NCI-H1694 treated with DMSO at 0.1 percent for 48 hours (cell line): ENCODE measurements at places on chromosomes 5 and 9.
A peak's percentile ranks its signal among the peaks of the same experiment; 100 is the strongest.

DNA sequence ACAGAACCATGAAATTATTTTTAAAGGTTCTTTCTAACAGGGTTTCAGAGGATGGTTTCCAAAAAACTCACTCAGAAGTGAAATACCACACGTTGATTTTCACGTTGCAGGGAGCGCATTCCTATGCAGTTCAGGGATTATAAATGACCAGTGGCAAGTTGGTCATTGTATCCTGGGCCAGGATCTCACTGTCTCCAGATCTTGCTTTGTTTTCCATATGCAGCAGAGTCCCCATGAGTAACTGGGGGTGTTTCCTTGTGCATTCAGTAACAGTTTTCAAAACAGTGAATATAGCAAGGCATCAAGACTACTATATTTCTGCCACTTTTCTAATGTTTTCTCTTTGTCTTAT is 1064.9 kb upstream of the DMAC1 start:
- no peak for DNase-seq

DNA sequence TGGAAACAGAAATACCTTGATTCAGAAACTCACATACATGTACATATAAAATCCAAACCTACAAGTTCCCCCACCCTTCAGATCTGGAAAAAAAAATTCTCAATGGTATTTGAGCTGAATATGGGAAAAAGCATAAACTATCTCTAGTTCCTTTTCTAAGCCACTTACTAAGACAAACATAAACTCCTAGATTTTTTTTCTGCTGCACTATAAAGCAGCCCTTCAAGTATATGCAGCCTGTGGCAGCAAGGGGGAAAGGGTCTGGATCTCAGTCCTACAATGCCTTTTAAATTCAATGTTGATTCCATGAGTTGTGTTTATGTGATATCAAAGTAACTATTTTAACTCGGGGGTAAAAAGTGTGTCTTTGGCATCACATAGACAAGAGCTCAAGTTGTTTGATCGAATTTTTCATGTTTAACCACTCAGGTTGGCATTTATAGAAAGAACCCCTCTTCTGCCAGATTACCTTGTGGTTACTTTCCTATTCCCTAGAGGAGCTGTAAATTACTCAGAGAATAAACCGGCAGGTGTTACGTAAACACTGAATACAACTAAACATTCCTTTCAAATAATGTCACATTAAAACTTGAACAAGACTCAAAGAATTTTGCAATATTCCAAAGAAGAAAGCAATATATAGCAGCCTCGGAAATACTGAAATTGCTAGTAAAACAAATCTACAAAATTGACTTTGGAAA is 91.8 kb upstream of the FER start:
- no peak for DNase-seq

GRCh38 chr5:7010591-7010990 is 297.4 kb downstream of the TENT4A start:
- no peak for DNase-seq

- no peak for DNase-seq
Measured at GRCh38 chr9:81470864-81471263, 218.5 kb downstream of the TLE1 start.

DNA sequence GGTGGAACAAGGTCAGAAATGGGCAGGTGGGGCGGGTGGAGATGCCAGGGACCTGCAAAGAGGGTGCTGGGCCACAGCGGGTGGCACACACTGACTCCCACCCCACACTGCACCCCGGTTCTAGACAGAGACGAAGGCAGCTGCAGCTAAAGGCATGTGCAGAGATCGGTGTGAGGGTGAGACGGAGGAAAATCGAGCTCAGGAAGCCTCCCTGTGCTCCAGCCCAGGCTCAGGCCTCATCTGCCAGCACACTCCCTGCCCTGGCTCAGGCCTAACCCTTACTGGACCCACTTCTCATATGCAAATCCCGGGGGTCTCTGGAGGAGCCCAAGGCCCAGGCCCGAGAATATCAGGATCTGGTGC is 130.8 kb upstream of the PPP1R26 start:
- DNase-seq, result no peak

DNA sequence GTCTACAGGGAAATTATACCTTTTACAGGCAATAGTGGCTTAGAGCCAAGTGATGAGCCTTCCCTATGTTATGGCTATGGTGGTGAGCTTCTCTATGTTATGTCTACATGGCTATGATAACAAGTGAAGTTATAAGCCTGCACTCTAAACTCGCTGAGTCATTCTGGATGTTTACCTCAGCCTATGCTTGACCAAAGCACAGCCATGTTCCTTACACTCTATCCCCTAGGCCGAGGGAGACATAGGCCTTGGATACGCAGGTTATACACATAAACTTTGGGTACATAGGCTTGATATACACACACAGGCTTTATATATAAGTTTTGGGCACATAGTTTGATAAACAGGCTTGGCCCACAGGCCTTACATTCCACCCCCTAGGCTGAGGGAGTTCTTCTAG is 13.8 kb downstream of the DMAC1 start:
- no peak for DNase-seq

DNA sequence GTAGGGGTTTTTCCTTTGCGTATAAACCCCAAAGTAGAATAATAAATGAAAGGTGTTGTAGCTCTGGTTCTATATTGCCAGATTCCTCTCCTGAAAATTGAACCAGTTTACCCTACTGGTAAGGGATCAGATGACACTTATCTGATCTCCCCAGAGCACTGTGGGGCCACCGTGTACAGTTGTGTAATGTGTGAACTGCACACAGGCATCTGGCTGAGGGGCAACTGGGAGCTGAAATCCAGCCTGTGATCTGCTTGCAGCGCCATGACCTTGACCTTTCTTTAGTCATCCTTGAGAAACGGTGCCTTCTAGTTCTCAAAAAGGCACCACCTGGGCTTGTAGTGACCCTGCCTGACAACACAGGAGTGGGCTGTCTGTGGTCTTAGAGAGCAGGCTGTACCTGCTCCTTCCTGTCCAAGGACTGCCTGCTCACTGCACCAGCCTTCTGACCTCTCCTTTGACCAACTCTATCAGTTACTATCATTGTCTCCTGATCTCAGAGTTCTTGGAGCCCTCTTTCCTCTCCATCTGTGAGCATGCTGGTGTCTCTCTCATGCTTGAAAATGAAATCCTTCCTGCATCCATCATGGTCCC is 40.2 kb downstream of the PDE6A start:
- no peak for DNase-seq

- DNase-seq, result no peak
Measured at GRCh38 chr9:32725066-32725860, 58.1 kb upstream of the TMEM215 start.

DNA sequence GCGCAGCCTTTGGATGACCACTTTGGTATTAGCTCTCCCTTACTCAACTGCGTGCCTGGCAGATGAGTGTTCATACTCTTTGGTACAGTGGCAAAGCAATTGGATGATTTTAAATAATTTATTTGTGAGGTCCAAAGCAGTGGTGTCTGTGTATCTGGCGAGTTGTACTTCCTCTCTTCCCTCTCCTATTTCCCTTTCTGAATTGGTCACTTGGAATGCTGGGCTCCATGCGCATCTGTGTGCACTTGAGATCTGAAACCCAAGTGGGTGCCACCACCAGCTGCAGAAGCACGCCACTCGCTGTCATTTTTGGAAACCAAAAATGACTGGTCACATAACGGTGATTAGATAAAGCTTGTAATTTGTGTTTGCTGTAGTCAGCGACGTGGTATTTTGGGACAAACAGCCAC is 386.0 kb upstream of the KLF4 start:
- no peak for DNase-seq

GRCh38 chr9:20394969-20395368 is 227.3 kb downstream of the MLLT3 start:
- DNase-seq, result peak; percentile 68

- no peak for DNase-seq
Measured at GRCh38 chr9:11779971-11780370, 913.2 kb upstream of the TYRP1 start.

GRCh38 chr5:96595300-96596090 is 66.7 kb upstream of the CAST start:
- DNase-seq, result no peak

DNA sequence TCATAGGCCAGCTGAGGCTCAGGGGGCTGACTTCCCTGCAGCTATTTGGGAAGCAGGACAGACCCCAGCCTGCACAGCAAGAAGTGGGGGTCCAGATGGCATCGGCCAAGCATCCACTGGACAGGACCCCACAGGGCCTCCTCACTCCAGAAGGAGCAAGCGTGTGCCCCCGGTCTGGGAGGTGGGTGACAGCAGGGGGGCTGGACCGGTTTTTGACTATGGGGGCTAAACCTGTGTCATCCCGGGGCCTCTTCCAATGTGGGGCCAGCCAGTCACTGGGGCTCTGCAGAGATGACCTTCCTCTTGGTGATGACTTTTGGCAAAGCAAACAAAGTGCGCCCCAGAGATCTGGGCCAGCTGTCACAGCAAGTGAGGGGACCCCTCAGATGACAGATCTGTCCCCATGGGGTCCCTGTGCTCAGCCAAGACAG is 163.9 kb downstream of the OLFM1 start:
- DNase-seq, result no peak

DNA sequence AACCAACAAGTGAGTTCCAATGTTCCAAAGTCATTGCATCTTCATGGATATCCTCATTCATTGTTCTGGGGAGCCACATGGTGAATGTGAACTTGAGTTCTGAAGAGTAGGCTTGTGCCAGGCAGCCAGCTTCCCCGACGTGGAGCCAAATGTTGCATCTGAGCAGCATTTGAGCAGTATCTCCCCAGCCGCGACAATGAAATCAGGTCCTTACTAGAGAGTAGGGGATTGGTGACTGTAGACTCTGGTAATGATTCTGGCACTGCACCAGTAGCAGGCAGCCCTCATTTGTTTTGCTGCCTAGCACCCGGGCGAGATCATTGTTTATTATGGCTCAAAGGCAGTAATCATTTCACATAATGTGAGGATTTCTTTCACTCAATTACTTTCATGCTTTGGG is 451.4 kb upstream of the C9orf72 start:
- peak; percentile 77 for DNase-seq

- DNase-seq, result no peak
Measured at GRCh38 chr9:88852794-88853193, 138.5 kb upstream of the S1PR3 start.

- no peak for DNase-seq
Measured at GRCh38 chr5:57559110-57559635, 76.6 kb upstream of the ACTBL2 start.

- DNase-seq, result no peak
Measured at GRCh38 chr5:114185274-114185673, 176.6 kb upstream of the KCNN2 start.

DNA sequence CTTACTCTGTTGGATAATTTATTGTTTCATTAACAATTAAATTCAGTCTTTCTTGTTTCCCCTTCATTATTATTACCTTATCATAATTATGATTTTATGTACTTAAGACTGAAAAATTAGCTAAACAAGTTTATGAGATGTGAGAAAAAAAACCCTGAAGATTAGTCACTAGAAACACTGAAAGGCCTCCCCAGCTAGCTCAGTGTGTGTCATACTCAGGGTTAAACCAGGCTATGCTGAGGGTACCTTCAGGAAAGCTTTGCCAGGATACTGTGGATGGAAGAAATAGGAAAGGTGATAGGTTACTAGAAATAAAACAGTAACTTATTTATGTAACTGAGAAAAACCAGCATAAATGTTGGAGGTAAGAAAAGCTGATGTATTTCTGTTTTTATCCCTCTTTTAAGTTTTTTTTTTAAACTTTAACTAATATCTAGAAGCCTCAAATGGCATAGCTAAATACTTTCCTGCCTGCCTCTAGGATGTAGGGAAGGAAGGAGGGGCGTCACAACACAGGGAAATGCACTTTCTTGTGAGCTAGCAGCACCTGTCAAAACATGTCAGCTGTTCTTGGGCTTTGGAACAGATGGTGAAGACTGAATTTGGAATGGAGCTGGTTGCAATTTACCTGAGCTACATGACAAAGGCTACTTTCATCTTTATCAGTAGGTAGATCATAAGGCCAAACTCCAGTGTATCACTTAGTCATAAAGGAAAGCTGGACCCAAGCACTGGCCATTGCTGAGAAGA is 24.2 kb downstream of the NMRK1 start:
- DNase-seq, result no peak

GRCh38 chr5:149936044-149936699 is 8.4 kb downstream of the PDE6A start:
- no peak for DNase-seq

GRCh38 chr9:6924149-6924548 is 166.4 kb downstream of the KDM4C start:
- DNase-seq, result no peak

DNA sequence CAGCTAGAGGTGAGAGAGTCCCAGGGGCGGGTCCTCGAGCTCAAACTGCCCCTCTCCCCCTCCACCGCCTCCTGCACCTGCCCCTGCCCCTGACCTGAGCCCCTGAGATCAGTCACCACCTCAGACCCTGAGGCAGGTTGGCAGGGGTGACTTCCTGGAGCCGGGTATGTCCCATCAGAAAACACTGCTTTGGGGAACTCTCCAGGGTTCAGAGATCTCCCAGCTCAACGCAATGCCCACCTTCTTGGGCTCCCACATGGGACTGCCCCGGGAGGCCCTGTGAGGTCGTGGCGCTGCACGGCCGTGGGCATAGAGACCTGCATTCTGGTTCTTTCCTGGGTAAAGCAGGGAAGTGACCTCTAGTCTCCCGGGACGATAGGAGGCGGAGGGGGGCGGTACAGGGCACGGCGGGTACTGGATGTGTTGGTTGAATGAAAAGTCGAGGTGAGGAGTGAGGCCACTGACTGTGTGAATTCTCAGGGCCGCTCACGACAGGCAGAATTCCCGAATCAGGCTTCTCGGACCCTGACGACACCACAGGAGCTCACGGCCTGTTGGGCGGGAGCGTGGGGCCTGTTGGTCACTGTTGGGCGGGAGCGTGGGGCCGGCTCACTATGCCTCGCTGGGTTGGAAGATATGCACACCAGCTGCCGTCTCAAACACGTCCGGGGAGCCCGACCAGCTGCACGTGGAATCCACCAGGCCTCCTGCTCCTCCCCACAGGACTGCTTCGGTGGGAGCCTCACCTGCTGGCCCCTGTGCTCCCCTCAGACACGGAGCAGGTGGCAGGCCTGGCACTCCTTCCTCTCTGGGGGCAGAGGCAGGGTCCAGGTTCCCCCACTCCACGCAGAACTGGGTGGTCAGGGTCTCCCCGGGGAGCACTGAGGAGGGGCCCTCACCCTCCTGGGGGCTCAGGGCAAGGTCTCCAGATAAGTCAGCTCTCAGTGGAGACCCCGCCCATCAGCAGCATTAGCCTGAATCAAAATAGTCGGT is 178.0 kb upstream of the PPP1R26 start:
- no peak for DNase-seq

DNA sequence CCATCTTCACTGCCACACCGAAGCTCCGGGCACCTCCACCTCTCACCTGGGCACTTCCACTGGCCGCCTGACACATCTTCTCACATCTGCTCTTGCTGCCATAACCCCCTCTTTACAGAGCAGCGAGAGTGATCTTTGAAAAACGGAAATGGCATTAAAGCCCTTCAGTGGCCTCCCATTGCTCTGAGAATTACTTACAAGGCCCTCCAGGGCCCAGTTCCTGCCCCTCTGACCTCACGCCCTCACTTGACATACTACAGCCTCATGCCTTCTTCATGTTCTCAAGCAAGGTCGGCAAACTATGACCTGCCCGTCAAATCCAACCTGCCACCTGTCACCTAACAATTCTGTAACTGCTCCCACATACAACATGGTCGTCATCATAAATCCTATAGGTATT is 187.3 kb downstream of the NR3C1 start:
- DNase-seq, result no peak
